ENCODE measurements at places on chromosomes 4 and X. TPM values are rescaled to one million over a fixed set of nuclear protein-coding genes. Genes with fewer than 3 reads are reported as not detected.

PDCL2 gene
- not detected for total RNA-seq

CXCR3 gene
- not detected for total RNA-seq

ERCC6L gene
- 17.3 TPM for total RNA-seq

SERTM2 gene
- not detected for total RNA-seq

HGFAC gene
- total RNA-seq: 0.59 TPM

PCSK1N gene
- 17.8 TPM for total RNA-seq

CT45A10 gene
- total RNA-seq: not detected

TMEM35A gene
- total RNA-seq: not detected

MAGEA10 gene
- total RNA-seq: not detected

CFAP99 gene
- total RNA-seq: 0.33 TPM

NAT8L gene
- 16.6 TPM for total RNA-seq

F8A2 gene
- total RNA-seq: not detected

HS6ST2 gene
- total RNA-seq: 0.26 TPM

PRDM8 gene
- 5.3 TPM for total RNA-seq

PLCXD1 gene
- 54.9 TPM for total RNA-seq
